Kidney capillary endothelial cell (primary cell): ENCODE measurements at places on chromosomes 3 and 15.
A peak's percentile ranks its signal among the peaks of the same experiment; 100 is the strongest.

DNA sequence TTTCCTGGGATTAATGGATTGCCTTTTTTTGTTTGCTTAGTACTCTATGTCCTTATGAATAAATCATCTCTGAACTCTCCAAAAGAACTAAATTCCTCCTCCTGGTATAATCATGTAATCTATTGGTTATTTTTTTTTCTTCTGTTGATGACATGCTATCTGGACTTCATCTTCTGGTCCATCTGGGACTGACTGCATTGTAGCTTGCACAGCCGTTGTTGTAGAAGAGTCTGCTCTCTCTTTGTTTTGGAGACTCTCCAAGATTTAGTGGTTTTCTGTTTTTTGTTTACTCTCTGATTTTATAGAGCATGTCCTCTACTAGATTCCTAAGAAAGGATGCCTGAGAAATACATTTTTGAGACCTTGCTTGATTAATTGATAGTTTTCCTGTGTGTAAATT is 19.1 kb downstream of the IREB2 start:
- DNase-seq, result no peak

GRCh38 chr3:111594781-111595180 is 365 bp downstream of the ZBED2 start:
- DNase-seq, result no peak

- DNase-seq, result no peak
These were observed 1.5 kb upstream of the TM4SF19 start for GRCh38 chr3:196339493-196340254.

DNA sequence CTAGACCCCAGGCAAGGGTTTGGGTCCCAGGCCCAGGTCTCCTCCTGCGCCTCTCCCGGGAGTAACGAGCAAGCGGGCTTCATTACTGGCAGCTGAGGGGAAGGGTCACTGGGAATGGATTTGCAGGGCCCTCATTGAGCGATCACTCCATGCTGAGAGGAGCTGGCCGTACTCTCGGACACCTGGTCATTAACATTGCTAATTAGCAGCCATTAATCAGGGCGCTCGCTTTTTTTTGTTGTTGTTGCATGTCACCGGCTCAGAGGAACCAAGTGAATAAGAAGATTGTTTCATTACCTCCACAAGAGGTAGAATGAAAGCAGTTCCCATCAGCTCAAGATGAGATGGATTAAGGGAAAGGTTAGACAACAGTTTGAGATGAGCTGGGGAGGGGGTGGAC is 293.0 kb upstream of the ATP11B start:
- no peak for DNase-seq

DNA sequence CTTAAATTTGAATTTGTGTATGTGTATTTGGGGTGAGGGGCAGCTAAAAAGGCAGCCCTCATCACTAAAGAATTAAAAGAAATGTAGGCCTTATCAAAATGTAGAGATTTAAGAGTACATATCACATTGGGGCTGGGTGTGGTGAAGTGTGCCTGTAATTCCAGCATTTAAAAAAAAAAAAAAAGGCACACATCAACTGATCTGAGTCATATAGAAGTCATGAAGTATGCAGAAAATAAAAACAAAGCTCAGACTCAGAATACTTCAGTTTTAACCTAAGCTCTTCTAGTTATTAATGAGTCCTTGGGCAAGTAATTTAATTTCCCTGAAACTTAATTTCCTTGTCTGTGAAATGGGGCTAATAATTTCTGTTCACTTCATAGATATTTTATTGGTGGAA is 31.6 kb downstream of the SLC24A1 start:
- peak; percentile 35 for DNase-seq

DNA sequence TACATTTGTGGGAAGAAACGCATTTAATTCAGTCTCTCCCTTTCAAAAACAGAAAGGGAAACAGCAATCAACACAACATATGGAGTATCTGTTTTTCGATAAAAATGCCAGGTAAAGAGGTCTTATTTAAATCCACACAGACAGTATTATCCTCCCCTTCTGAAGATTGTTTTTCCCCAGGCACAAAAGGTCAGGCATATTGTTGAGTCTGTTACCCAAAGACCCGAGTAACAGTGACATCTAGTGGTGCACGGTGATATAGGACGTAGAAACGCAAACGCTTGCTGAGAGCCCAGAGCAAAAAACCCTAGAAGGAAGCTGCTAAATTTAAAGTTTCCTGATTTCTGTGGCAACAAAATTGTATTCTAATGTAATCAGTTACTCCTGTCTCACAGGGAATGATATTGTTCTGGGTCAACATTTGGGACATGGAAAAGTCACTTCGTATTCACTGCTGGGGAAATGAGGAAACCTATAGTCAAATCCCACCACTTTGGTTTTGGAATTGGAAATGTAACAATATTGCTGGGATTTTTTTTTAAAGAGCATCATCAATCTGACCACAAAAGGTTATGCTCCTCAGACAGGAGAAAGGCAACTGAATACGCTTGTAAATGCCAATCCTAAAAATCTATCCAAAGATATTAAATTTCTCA is 312.7 kb upstream of the CCDC54 start:
- peak; percentile 83 for DNase-seq

GRCh38 chr3:159528251-159528895 is 460.3 kb upstream of the IL12A start:
- DNase-seq, result no peak

GRCh38 chr3:64151342-64151871 is 73.9 kb downstream of the PRICKLE2 start:
- no peak for DNase-seq

DNA sequence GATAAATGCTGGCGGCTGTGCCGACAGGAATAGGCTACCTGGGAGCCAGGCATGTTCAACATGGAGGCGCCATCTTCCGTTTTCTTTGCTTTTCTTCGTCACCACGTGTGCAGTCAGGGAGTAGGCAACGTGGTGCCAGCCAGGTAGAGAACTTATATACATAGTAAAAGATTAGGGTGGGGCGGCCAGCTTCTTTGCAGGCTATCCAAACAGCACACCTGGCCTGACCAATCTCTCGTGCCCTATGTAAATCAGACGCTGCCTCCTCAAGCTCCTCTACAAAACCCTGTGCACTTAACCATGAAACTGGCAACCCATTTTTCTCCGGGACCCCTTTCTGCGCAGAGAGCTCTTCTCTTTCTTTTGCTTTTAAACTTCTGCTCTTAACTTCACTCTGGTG is 28.6 kb upstream of the OR5K4 start:
- DNase-seq, result no peak

DNA sequence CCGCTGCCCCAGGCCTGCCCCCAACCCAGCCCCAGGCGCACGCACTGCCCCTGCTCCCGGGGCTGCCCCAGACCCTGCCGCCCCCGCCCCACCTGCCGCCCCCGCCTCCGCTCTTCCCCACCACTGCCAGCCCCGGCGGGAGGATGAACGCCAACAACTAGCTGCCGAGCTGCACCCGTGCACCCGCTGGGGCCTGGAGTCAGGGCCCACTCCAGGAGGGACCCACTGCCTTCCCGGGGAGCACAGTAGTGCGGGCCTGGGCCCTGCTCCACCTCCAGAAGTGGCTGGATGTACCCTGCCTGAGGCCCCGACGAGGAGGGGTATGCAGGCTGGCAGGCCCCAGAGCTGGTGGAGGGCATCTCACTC is 10.9 kb downstream of the ZBTB47 start:
- no peak for DNase-seq

GRCh38 chr15:88661041-88661700 is 22.4 kb downstream of the ISG20 start:
- no peak for DNase-seq

- no peak for DNase-seq
These were observed 40.5 kb downstream of the CCDC12 start for GRCh38 chr3:46935989-46936558.

GRCh38 chr15:43463507-43463906 is 29.4 kb downstream of the TP53BP1 start:
- DNase-seq, result no peak

DNA sequence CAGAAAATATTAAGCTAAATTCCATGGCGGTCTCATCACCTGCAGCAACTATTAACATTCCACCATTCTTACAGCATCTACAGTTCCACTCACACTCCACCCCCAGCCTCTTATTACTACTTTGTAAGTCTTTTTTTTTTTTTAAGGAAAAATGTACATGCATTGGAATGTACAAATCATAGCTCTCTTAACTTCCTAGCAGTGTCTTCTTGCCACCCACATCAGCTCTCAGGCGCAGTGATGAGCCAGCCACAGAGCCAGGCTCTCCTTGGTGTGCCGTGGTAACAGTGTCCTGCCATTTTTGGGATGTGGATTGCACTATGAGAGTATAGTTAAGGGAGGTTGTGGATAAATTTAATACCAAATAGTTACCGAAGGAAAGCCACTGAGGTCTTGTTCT is 17.8 kb downstream of the ABHD17C start:
- DNase-seq, result no peak

DNA sequence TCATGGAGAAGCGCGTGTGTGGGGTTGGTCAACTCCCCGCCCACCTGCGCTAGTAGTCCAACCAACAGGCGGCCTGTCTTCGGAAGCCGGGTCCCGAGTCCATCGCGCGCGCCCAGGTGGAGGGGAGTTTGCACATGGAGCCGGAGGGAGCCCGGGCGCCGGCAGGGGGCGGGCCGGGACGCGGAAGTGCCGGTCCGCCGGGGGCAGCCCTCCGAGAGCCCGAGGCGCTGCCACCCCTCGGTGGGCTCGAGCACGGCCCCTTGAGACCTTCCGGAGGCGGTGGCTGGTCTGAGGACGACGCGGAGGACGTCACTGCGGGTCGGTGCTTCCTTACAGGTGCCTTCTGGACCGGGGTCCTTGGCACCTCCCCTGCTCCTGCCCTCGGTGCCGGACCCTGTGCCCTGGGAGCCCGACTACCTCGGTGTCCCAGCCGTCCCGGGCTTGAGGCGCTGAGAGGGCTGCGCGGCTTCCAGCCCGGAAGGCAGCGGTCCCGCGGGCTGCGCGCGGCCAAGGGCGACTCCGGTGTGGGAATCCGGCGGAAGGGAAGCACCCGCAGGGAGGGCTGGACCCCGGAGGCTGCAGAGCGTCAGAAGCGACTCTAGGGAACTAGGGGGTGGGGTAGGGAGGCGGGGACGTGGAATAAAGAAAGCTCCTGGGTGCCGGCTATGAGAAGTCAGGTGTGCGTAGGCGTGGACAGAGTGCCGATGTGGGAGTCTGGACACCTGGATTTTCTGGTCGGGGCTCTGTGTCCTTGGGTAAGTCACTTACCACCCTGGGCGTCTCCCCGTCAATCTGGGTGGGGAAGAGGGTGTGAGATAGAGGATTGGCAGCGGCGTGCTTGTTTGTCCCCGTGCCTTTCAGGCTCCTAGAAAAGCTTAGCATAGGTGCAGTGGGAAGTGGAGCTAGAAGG is 212.3 kb downstream of the FGF12 start:
- DNase-seq, result peak; percentile 44

- DNase-seq, result peak; percentile 20
These were observed 44.3 kb upstream of the DYNC1LI1 start for GRCh38 chr3:32614956-32615355.
